Stimulated activated CD8-positive, alpha-beta memory T cell treated with anti-CD3 and anti-CD28 coated beads, Interleukin-15, amount 100 ng/mL, for 48 hours (primary cell): ENCODE measurements at places on chromosomes 1 and 21.

- DNase-seq = no peak
Observed at GRCh38 chr1:101203820-101204540, 32.8 kb upstream of the S1PR1 start.

DNA sequence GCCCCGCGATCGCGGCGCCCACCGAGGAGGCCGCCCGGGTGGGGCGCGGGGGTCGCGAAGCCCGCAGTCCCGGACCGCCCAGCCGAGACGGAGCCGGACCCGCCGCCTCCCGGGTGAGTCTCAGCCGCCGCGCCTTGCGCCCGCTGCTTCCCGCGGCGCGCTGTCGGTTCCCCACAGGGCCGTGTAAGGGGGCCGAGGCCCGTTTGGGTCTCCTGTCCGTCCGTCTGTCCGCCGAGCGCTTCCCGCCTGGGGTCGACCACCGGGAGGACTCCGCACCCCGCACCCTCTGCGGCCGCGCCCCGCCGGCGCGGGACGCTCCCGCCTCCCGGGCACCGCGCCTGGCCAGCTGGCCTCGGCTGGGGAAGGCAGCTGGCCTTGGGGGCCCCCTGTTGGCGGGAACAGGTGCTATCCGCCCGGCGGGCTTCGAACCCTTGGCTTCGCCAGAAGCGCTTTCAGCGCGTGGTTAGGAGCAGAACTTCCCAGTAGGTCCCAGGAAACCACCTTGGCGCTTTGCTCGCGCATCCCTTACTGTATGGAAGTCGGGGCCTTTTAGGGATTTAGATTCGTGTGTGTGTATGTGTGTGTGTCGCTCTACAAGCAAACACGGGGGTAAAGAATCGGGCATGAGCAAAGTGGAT lies 414 bp downstream of the TMEM51 start:
- no peak for DNase-seq

DNA sequence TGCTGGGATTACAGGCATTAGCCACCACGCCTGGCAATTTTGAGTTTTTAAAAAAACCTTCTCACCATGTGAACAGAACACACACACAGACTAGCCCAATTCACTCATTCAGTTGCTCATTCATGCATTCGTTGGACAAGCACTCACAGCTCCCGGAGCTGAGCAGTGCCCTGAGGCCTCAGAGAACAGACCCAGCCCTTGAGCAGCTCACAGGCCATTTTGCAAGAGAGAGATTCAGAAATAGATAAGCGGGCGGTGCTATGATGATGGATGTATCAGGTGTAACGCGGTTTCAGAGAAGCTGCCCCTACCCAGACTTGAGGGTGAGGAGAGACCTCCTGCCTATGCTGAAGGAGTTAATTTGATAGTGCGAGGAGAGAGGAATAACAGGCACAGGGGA lies 18.6 kb downstream of the PTAFR start:
- DNase-seq = no peak

- no peak for DNase-seq
Observed at GRCh38 chr21:44433791-44434567, 21.3 kb upstream of the LRRC3 start.

DNA sequence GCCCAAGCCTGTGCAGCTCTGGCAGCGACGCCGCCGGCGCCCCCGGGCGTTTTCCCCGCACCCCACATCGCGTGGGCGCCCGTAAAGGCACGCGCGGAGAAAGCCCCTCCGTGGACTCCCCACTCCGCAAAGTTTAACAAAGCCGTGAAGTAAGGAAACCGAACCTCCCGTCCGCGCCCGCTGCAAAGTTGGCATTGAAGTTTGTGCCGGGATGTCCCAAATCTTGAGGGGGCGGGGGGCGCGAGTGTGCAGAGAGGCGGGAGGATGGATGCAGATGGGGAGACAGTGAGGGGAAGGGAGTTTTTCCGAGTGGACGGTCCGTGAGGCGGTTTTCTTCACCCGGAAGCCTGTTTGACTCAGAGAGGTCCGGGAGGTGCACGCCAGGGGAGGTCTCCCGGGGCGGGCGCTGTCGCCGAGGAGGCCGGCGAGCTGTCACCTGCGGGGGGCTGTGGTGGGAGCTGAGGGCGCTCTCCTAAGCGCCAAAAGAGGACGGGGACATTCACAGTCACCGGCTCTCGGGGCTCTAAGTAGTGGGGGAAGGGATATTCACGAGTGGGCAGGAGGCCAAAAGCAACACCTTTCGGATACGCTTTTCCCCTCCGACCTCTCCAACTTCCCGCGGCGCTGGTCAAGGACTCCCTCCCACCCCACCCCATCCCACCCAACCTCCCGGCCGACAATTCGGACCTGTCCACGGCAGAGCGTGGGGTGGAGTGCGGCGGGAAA lies 1.3 kb downstream of the WLS start:
- no peak for DNase-seq
